ENCODE measurements at places on chromosomes 4 and X.

GRCh38 chrX:55908661-55909212 is 191.2 kb downstream of the RRAGB start:
- no peak for DNase-seq

DNA sequence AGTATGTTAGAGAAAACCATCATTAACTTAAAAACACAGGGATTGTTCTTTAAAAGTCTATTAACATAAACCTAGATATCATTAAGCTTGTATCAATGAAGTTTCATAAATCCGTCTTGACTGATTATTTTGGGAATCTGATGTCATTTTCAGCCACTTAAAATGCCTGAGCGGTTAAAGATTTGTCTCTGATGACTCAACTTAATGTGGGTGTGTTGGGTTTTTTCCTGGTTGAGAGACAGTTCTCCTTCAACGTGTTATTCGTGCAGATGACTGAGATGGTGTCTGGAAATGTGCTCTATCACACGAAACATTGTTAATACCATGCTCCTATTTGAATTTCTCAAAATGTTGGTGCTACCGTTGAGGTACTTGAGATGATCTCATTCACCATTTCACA is 227.3 kb upstream of the TENM3 start:
- no peak for DNase-seq

GRCh38 chrX:108439426-108439942 is at the start of gene COL4A5:
Gene COL4A5 (plus strand): TSS chrX:108439838. CDS start chrX:108440126, 288 bp downstream.
- peak; percentile 9 for DNase-seq

DNA sequence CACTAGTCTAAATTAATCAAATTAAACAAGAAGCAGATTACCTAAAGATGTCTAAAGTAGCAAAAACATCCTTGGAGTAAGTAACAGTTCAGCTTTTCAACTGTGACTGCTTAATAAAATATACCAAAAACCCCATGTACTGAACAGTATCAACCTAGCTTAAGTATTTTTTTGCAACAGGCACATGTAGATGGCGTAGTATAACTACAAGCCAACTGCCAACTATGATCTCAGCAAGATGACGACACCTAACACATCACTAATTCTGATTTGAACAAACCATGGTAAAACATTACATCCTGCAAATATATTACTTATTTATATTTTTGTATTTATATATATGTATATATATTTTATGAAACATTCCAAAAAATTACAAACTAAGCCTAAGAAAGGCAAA is 24.5 kb downstream of the DHX15 start:
- DNase-seq, result no peak

- DNase-seq, result no peak
Observed at GRCh38 chr4:4711902-4712301, 147.6 kb upstream of the MSX1 start.

DNA sequence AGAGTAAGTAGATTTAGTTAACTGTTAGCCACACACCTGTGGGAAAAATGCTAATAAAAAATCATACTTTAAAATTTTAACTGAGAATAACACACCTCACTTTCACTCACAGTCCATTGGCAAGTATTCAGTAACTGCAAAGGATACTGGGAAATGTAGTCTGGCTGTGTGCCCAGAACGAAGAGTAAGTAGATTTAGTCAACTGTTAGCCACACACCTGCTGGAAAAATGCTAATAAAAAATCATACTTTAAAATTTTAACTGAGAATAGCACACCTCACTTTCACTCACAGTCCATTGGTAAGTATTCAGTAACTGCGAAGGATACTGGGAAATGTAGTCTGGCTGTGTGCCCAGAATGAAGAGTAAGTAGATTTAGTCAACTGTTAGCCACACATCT is 178.4 kb upstream of the NWD2 start:
- no peak for DNase-seq

DNA sequence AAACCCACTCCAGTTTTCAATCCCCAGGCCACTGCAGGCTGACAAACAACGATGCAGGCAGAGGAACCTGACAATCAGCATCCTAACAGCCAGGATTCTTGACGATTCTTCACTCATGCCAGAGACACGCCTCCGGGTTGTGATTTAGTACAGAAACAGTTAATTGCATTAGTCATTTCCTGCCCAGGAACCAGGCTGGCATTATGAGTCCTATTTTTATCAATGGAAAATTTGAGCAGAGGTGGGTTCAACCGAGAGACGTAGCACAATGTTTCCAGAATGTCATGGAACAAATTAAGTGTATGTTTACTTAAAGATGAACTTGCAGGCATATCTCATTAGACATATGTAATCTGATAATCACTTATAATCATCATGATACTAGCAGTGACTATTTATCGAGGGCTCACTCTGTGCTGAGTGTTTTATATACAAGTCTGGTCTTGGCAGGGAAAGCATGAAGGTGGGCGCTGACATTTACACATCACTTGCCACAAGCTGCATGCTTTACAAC is 159.7 kb downstream of the NSUN7 start:
- DNase-seq, result no peak

DNA sequence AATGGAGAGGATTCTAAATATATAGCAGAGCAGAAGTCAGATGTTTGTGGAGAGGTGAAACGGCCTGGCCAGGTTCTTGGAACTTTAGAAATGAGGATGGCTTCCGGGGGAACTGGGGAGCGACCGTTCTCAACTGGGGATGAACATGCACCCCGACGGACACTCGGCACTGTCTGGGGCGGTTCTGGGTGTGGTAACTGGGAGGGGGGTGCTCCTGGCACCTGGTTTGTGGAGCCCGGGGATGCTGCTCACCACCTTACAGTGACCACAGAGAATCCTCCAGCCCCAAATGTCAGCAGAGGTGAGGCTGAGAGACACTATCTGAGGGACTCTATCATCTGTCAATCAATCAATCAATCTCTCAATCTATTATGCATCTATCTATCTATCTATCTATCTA is 69.0 kb upstream of the PPP2R3B start:
- no peak for DNase-seq

- no peak for DNase-seq
Observed at GRCh38 chr4:48047421-48047844, 30.9 kb downstream of the NIPAL1 start.

GRCh38 chrX:54640736-54641135 is 110.7 kb downstream of the GNL3L start:
- DNase-seq, result no peak

GRCh38 chr4:11428899-11429698 is 405 bp upstream of the HS3ST1 start:
- DNase-seq, result peak; percentile 47

DNA sequence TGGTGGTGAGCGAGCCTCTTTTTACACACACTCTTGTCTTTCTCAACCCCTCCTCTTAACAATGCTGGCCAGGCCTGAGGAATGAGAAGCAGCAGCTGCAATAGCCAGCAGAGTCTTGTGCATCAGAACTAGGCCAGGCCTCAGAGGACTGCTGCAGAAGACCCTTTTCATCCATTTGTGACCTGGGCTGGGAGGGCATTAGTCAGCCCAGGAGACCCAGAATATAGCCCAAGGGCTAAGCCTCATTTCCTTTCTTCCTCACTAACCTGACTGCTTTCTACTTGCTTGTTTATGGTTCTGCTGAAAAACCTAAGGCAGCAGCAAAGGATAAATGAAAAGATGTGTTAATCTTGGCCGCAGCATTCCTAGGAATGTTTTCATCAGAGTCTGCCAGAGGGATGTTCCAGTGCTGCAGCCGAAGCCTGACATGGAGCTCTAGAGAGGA is 254.7 kb upstream of the AR start:
- DNase-seq, result no peak

GRCh38 chrX:40671126-40671525 is 23.8 kb upstream of the CXorf38 start:
- no peak for DNase-seq

- DNase-seq, result no peak
Observed at GRCh38 chr4:140168936-140169335, 15.0 kb upstream of the MAML3 start.

GRCh38 chr4:123826896-123827295 is 430.3 kb downstream of the SPRY1 start:
- DNase-seq, result no peak

DNA sequence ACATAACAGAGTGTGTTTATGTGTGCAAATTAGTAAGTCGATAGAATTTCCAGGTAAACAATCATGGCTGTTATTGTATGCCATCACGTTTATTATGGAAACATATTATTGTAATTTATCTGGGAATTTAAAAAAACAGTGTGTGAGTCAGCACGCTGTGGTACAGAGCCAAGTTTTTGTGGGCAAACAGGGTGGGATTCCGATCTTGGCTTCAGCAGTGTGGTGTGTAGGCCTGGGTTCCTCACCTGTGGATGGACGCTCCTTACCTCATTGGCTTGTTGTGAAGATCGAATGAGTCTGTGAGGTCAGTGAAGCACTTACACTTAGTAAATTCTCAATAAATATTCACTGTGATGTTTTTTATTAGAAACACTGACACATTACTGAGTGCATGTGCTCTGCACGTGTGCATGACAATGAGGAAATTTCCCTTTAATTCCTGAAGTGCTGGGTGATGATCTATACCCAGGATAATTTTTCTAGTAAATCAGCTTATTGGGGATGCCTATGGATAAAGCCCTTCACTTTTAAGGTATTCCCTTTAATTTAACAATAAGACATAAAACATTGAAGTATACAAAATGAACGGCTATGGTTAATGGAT is 36.4 kb downstream of the SLIT2 start:
- DNase-seq, result no peak

- DNase-seq, result no peak
Observed at GRCh38 chr4:153209410-153209809, 5.2 kb downstream of the TRIM2 start.

DNA sequence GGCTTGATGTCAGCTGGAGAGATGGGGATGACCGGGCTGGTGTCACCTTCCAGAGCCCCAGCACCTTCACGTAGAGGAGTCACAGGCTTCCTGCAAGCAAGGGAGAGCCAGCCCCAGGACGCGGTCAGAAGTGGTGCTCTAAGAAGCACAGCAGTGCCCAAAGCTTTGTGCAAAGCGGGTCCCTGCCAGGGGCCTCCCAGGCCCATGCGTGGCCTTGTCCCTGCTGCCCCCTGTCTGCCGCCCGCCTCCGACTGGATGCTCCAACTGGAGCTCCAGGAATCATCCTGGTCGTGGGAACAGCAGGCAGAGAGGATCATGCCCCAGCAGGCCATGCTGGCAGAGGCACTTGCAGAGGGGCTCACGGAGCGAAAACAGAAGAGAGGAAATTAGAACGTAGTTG is 40.1 kb upstream of the LRPAP1 start:
- DNase-seq, result no peak

- no peak for DNase-seq
Observed at GRCh38 chr4:26985873-26986272, 125.2 kb downstream of the STIM2 start.

GRCh38 chr4:75101906-75102786 is 169.2 kb downstream of the PARM1 start:
- no peak for DNase-seq

GRCh38 chr4:95017305-95018064 is 259.7 kb downstream of the BMPR1B start:
- DNase-seq, result no peak

GRCh38 chr4:44679060-44679459 is 840 bp downstream of the GUF1 start:
- no peak for DNase-seq

- DNase-seq, result no peak
Observed at GRCh38 chr4:244471-244870, 60.8 kb downstream of the ZNF732 start.

DNA sequence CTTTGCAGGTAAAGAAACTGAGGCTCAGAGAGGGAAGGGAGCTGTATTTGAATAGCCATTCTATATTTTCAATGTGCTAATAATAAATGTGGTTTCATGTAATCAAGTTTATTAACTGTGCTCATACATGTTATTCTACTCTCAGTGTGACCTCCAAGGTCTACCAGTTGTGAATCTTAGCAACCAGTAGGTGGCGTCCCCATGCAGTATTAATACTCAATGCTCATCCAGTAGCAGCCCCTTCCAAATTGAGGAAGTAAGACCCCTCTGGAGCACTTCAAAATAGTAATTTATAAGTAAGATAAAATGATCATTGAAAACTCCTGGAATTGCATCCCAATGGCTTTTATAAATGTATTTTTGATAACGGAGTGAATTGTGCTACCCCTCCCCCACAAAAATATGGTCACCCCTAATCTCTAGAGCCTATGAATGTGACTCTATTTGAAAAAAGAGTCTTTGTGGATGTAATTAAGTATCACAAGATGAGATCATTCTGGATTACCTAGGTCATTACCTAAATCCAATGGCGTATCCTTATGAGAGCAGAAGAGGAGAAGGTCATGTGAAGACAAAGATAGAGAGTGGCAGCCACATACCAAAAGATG is 20.4 kb upstream of the SEPSECS start:
- no peak for DNase-seq

DNA sequence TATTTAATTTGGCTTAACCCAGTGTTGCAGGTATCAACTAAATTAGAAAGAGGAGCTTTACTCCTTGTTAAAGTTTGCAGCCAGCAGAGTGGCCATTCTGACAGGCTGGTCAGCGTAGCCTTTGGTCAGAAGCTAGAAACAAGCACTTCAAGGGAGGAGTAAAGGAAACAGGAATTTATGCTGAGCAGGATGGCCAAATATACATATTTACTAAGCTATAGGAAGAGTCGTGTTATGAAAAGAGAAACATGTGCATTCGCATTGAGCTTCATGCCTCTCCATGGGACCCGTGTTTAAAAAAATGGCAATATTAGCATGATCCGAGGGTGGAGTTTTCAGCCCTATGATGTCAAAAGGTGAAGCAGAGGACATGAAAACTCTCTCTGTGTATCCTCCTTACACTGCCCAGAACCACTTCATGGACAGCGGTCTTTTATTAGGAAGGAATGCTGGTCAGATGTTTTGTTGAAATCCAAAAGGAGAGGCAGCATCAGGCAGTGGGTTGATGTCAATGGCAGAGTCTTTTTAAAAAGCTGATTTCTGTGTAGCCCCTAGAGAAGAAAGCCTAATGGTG is 71.8 kb upstream of the MAPK10 start:
- DNase-seq, result no peak

DNA sequence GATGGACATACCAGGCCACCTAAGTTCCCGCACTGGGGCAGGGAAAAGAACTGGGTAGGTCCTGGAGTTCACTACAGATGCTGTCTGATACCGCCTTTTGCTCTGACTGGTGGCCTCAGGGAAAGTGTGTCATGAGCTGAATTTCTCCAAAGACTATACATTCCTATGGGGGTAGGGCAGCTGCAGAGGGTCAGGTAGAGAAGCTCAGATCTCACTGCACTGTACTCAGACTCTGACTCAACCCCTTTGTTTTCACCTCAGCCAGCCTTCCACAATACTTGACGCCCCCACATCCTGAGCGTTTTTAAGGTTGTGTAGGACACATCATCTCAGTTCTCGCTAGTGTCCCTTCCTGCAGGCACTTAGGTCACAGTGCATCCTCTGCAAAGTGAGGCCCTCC is 7.8 kb downstream of the GATB start:
- no peak for DNase-seq

DNA sequence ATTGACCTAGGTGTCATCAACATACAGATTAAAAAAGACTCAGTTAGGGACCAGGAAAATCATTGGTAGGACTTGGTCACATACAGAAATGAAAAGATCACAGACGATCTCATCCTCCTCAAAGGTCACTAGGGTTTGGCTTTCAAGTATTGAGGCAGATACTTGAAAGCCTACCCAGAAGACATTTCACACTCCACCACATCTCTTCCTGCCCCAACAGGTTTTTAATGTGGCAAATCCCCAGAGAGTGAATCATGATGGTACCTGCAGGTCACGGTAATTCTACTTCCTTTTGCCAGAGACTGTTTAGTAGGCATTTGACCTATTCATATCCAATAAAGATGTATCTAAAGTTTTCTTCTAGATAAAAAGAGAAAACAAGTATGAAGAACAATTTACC is 44.1 kb downstream of the INPP4B start:
- no peak for DNase-seq

GRCh38 chr4:24570574-24571236 is 13.6 kb downstream of the DHX15 start:
- DNase-seq, result no peak

Data from NCI-H1048 (cell line).